Stimulated activated CD8-positive, alpha-beta memory T cell treated with anti-CD3 and anti-CD28 coated beads, Interleukin-15, amount 100 ng/mL, for 48 hours (primary cell): ENCODE measurements at places on chromosomes 7 and 10.

DNA sequence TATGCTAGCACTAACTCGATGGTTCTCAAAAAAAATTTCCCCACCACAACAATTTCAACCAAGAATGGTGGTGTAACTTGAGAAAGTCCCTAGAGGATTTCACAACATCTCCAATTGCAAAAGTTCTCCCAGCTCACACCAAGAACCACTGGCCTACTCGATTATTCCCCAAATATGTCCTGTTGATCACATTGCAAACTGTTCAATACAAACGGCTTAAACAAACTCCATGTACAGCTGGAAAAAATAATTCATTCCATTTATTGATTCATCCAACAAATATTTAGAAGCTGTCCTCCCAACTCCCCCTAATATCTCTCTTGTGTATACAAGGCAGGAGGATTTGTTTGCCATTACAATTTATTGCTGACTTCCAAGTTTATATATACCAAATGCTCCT lies 19.1 kb downstream of the TMEM176B start:
- DNase-seq, result no peak

GRCh38 chr10:86182595-86182994 lies 184.0 kb downstream of the GRID1 start:
- DNase-seq, result no peak

- DNase-seq, result no peak
Observed at GRCh38 chr7:5586963-5587348, 163.3 kb upstream of the TNRC18 start.

DNA sequence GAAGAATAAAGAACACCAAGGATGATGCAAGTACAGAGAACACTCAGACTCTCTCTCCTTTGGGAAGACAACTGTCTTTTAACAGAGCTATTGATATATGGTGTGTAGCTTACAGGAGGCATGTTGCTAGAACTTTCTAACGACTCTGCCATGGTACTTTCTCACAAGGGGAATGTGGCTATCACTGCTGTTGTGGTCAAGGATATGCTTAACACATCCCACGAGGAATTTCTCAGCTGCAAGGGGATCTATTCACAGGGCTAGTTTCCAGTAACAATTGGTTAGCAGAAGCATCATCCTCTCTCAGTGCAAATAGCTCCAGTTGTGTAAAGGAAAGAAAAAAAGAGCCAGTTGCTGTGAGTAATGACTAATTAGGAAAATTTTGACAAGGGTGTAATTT lies 826.0 kb downstream of the SORCS1 start:
- DNase-seq, result no peak

DNA sequence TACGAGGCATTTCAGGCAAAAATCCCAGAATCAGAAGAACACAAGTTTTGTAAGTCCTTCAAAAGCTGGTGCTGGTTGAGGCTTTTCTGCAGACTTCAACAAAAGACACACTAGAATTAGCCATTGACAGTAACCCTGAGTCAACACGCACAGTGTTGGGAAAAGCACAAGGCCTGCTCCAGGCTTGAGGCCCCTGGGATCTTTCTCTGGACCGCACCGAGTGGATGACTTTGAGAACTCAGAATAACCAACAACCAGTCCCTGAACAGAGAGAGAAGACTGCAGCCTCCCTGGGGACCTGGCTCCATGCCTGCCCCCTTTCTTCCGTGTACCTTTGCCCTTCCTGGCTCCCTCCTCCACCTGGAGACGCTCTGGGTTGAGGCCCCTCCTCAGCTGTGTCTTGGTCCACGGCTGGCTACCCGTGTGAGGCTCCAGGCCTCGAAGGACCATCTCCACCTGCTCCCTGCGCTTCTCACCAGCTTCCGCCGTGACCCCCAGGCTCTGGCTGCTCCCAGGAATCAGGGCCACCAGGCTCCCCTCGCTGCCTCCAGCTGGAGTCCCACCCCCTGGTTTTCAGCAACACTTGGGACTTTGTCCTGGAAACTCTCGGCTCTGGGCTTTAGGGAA lies 28.4 kb downstream of the DIP2C start:
- no peak for DNase-seq

GRCh38 chr10:58016614-58017013 lies 251.1 kb downstream of the IPMK start:
- DNase-seq, result no peak

DNA sequence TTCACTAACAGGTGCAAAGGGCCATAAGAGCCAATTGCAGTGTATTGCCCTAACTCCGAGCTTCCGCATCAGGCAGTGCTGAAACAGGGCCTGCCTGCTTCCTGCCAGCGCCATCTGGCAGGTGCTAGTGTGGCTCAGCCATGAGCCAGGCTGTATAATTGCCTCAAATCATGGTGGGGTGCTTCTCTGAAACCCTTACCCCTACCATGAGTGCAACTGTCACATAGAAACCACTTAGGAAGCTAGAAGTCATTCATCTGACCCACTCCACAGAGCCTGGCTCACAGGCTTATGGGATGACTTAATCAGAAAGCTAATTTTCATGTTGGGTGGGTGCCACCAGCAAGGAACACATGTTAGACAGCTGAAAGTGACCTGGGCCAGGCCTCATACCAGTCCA lies 133.3 kb upstream of the LAMB4 start:
- DNase-seq, result no peak

DNA sequence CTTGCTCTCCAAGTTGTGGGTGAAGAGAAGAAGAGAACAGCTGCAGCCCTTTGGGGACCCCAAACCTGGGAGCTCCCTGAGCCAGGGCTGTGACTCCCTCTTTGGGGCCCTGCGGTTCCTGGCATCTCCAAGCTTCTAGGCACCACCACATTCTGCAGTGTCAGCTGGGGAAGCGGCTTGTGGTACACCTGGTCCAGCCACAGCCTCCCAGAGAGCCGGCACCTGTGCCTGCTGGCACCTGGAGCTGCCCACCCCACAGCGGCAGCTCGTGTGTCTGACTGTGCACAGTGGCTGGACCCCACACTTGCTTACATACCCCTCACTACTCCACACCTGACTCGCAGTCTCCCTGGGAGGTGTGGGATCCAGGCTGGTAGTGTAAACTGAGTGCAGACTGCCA lies 23.5 kb downstream of the FAM241B start:
- DNase-seq, result no peak

- no peak for DNase-seq
Observed at GRCh38 chr10:99605351-99605750, 14.9 kb downstream of the SLC25A28 start.

GRCh38 chr10:76213876-76214275 lies 782.5 kb downstream of the LRMDA start:
- no peak for DNase-seq

DNA sequence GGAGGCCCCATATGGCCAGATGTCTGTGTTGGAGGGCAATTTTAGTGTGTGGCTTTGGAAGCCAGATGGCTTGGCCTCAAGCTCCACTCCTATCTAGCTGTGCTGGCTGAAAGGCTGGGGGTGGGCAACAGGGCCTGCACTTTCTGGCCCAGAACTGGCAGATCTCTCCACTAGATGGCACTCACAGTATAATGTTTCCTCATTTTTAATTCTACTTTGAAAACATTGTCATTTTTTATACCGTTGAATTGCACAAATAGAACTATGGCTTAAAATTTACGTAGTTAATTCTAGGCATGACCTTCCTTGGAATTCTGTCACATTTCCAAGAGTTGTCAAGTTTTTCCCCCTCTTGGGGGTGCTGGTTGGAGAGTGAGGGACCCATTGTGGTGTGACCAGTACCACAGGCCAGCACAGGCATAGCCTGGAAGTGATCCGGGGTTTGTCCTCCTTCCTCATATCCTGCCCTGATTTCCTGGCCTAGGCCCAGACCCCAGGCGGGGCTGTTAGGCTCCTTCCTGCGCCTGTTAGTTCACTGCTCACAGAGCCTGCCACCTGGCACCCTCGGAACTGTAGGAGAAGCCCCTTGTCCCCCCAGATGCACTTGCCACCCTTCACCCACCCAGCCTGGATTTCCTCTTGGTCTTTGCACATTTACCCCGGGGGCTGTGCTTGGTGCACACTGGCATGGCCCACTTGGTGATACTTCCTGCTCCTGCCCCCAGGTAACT lies 52.8 kb downstream of the ARHGAP22 start:
- DNase-seq, result no peak

DNA sequence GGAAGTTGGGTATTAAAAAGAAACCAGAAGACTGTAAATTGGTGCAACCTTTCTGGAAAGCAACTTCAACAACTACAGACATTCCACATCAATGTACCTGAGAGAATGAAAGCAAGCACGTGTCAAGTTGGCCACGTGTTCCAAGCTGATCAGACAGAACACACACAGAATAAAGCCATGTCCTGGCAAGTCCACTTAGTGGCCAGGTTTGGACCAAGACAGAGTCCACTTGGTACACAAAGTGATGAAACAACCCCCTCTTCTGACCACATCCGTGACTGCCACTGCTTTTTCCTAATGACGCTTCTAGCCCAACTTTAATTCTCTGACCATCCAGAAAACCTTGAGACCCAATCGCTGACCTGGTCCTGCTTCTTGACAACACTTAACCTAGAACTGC lies 109.4 kb downstream of the ABLIM1 start:
- DNase-seq, result no peak

DNA sequence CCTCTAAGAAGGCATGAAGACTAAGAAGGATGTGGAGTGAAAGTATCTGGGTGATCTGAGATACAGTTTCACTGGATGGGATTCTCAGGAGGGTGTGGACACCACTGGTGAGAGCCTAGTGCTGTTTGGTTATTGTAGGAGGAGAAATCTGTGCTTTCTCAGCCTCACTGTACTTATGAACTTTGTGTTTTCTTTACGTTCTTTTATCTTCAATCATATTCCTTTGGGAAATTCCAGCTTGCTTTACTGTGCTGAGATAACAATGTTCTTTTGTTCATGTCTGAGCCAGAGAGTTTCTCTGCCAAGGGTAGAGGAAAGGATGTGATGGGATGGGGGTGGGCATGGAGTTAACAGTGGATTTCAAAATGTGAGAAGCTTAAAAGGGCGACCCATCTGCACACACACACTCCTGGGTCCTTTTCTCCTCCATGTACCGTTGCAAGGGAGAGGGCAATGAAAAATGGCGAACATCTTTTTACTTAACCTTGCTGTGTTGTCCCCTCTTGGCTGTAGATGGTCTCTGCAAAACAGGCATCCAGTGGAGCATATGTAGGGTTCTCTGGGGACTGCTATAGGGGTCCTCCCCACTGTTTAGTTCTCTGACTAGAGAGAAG lies 25.0 kb upstream of the TAX1BP1 start:
- DNase-seq, result no peak

- no peak for DNase-seq
Observed at GRCh38 chr10:65341323-65341925, 1584.4 kb upstream of the LRRTM3 start.

GRCh38 chr7:80646083-80646865 lies 7.8 kb downstream of the CD36 start:
- no peak for DNase-seq

DNA sequence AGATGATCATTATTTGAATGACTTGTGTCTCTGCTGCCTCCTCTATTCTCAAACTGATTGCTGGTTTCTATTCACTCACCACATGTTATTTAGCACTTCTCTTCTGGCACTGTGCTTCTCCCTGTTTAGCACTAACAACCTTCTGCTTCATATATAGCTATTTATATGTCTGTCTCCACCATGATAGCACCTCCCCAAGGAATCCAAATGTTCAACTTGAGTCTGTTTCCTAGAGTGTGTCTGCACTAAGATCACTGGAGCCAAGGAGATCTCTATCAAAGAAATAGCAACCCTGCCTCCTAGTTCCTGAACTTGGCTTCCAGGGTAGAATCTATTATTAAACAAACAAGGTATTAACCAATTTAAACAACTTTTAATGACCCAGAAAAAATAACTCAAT lies 104.5 kb downstream of the CYP26A1 start:
- no peak for DNase-seq

DNA sequence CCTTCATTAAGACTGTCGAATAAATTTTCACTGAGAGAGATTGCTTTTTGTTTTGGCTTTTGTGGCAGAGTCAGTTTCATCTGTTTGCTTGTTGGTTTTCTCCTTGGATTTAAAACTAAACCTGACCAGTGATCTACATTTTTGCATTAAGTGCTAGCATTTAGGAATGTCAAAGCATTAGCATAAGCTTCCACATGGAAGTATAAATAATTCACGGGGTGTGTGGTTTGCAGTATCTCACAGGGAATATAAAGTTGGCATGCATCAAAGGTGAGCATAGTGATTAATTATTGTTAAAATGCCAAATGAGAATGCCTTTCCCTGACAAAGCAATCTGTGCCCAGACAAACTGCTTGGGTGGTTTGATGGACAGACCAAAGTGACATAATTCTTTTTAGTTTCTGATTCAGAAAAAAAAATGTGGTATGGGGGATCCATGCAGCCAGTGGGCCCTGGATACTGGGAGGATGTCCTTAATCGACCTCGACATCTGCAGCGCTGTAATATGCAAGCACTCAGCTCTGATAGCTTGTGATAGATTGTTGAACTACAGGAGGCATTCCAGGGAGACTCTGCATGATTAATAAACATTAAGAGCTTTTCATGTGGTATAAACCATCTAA lies 339.3 kb upstream of the POM121L12 start:
- DNase-seq, result no peak

GRCh38 chr10:91629715-91630549 lies 2.9 kb downstream of the PPP1R3C start:
- no peak for DNase-seq

DNA sequence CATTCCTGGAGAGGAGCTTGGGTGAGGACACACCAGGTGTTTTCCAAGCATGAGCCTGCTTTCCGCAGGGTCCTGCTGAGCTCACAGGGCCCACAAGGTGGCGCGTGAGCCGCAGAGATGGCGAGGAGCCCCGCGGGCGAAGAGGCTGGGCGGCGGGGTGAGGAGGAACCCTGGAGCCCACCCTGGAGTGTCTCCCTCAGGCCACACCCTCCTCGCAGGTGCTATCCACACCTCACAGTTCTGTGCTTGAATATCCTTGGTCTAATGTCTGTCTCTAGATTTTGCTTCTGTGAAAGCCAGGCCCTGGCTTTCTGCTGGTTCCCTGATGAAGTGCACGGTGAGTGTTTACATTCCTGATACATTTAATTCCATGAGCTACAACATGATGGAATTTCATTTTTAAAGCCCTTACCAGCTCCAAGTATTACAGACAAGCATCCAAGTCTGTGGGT lies 433.6 kb downstream of the ACTR3B start:
- no peak for DNase-seq

DNA sequence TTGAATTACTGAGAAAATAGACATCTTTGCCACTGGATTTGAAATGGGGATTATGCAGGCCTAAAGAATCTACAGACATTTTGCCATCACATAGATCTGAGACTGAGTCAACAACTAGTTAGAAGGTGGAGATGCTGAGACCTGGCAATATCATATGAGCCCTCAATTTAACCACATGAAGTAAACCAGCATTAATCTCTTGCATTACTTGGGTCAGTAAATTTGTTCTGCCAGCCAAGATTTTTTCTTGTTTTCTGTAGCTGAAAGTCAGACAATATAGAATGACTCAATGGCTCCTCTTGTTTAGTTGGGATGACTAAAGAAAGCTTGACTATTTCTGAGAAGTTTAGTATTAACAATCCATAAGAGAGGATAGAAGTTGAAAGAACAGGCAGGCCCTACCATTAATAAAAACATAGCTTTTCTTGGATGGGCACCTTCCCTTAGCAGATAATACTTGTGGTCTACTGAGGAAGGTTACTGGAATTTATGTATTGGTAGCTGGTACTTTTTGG lies 396.7 kb upstream of the SORCS1 start:
- DNase-seq, result no peak

- no peak for DNase-seq
Observed at GRCh38 chr7:129990403-129991192, 37.8 kb upstream of the UBE2H start.

GRCh38 chr10:89838044-89838615 lies 136.7 kb downstream of the KIF20B start:
- DNase-seq, result no peak
